Heart right ventricle (tissue), 16 donors: ENCODE measurements at places on chromosomes 4 and X.

- DNase-seq = no peak
Measured at GRCh38 chr4:152181150-152181549, 354.7 kb downstream of the FBXW7 start.

DNA sequence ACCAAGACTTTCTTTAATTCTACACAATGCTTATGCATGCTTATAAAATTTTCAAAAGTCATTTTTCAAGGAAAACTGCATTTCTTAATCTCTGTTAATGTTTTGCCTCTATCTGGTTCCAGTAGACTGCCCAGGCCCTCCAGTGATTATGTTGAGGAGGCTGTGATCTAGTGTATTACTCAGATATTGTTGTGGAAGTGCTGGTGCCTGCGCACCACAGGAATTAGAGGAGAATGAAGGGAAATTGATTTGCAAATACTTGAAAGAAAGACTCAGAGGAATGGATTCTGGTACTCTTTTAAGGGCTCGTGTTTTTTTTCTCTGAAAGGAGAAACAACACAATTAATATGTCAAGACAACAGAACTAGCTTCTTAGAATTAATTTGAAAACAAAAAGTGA, 1015.1 kb downstream of the RPA4 start:
- no peak for DNase-seq

DNA sequence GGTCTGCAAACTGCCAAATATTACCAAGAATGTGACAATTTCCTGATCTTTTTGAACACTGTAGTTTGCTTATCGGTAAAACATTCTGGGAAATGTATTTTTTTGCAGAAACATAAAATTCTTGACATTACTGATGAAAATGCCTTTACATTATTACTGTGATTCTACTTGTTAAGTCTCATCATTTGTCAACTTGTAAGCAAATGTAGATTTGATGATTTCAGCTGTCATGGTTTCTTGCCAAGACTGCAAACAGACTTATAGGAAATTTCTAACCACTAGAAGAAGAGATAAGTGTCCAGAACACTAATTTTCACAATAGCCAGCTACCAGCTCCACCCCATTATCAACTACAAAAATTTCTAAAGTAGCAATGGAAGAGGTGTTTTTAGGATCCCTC, 560.4 kb downstream of the STPG2 start:
- no peak for DNase-seq

DNA sequence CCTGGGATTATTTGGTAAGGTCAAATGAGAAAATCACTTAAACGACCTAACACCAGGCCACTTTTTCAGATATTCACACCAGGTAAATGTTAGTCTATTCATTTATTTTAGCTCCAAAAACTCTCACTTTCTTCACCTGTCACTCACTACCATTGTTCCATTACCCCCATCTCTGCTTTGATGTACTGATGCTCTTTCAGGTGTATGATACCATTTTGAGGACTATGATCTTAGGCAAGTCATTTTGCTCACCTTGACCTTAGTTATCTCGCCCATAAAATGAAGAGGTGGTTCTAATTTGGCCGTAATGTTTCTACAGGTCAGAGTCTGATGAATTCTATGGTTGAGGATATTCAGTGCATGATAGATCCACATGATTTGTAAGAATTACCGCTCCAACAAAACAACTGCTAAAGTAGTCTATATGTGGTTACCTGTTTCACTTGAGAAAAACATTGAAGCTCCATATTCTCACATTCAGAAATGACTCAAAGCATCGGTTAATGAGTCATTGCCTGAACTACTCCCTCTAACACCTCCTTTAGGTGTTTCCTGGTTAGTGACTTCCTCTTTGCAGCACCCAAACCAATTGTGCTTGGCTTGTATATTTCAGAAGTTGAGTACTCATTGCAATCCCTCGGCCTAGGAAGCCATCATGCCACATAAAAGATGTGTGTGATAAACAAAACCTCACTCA, 4.5 kb downstream of the DTHD1 start:
- DNase-seq = no peak

DNA sequence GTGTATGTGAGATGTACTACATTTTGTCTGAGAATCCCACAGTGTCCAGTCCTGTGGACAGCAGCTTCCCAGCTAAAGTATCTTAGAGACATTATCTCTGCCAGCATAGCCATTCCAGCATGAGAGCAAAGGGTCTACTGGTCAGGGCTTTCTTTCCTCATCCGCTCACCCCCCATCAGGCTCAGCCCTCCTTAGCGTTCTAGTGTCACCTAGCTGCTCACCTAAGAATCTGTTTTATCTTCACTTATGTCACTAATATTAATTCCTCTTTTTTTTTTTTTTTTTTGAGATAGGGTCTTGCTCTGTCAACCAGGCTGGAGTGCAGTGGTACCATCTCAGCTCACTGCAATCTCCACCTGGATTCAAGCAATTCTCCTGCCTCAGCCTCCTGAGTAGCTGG, 15.6 kb downstream of the RUFY3 start:
- no peak for DNase-seq

DNA sequence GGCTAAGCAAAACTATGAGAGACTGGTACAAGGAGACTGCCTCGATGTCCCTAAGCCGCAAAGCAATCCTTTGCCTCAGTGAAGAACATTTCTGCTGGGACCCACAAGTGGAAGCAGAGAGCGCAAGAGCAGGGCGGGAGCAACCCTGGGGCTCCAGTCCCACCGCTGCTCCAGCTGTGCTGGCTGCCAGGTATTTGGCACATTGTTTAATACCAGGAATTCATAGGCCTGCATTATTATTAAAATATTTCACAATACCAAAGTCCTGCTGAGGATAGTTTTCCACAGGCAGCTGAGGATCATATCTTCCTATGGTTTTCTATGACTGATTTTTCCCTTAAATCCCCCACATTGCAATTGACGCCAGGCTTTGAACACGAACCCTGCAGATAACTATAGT, 163.5 kb upstream of the TLL1 start:
- no peak for DNase-seq

DNA sequence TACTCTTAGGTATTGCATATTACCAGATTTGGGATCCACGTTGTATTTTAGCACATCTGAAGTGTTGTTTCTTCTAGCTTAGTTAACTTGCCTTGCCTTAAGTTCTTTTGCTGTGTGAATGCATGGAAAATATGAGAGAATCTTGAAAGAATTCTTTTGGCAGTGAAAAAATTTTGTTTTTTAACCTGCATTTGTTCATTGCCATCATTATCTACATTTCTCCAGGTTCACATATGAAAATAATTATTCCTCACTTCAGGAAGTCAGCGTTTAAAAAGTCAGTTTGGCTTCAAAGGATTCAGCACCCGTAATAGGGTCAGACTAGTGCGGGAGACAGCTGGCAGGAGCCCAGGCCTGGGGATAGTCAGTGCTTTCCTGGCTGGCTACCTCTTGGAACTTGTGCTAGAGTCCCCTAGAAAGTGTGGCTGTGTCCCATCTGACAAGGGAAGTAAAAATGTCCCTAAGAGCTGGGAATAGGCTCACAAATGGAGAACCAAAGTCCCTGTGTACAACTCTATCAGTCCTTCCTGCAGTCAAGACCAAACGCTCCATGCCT, 251.9 kb upstream of the KLF3 start:
- peak; percentile 35 for DNase-seq

DNA sequence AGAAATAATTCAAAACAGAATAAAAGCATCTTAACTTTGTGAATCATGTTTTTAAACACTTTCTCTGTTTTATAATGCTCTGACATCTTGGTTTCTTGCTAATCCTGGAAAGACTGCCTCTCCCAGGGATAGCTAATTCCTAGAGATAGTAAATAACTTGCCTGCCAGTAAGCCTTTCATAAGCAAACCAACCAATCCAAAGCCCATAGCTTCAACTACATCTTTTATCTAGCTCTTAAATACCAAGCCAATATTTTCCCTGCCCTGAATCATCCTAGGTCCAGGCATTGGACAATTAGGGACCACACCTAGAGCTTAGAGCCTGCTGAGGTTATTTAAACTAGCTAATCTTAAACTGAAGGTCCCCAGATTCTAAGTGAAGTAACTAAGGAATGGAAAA, 223.7 kb upstream of the DIPK2B start:
- no peak for DNase-seq

GRCh38 chr4:73452953-73453700, 17.1 kb downstream of the AFP start:
- no peak for DNase-seq

GRCh38 chrX:38332505-38332904, 5.2 kb upstream of the RPGR start:
- DNase-seq = no peak

GRCh38 chr4:112648263-112649054, 11.5 kb downstream of the LARP7 start:
- no peak for DNase-seq

DNA sequence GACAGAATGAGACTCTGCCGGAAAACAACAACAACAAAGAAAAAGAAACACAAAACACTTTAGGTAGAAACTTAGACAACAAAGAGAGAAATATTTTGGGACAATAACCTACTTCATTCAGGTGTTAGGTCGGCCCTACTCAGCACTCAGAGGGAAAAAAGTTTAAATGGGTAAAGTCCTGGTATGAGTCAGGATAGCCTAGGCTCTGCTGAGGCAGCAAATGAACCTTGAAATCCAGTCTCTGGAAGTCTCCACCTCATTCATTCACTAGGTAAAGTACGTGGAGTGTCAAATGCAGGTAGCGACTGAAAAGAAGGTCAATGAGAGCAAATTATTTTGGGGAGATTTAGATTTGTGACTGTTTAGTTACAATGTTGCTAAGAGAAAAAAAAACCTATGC, 127.4 kb downstream of the FHDC1 start:
- DNase-seq = no peak

DNA sequence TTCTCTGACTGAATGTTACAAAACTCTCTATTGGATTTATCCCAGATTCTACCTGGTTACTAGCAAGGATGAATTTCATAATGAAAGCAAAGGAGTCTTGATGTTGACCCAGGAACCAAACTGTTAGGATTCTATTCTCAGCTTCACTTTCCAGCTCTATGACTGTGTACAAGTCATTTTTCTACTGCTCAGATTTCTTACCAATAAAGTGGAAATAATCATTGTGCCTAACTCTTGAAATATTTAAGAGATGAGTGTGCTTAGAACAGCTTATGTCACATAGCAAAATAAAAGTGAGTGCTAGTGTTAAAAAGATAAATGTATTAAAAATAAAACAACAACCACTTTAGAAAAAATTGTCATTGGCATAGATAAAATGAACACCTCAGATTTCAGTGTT, 45.6 kb downstream of the EPHA5 start:
- no peak for DNase-seq

GRCh38 chr4:96120206-96120605, 280.3 kb downstream of the PDHA2 start:
- no peak for DNase-seq

- DNase-seq = no peak
Measured at GRCh38 chrX:43866423-43866822, 15.8 kb downstream of the MAOB start.

DNA sequence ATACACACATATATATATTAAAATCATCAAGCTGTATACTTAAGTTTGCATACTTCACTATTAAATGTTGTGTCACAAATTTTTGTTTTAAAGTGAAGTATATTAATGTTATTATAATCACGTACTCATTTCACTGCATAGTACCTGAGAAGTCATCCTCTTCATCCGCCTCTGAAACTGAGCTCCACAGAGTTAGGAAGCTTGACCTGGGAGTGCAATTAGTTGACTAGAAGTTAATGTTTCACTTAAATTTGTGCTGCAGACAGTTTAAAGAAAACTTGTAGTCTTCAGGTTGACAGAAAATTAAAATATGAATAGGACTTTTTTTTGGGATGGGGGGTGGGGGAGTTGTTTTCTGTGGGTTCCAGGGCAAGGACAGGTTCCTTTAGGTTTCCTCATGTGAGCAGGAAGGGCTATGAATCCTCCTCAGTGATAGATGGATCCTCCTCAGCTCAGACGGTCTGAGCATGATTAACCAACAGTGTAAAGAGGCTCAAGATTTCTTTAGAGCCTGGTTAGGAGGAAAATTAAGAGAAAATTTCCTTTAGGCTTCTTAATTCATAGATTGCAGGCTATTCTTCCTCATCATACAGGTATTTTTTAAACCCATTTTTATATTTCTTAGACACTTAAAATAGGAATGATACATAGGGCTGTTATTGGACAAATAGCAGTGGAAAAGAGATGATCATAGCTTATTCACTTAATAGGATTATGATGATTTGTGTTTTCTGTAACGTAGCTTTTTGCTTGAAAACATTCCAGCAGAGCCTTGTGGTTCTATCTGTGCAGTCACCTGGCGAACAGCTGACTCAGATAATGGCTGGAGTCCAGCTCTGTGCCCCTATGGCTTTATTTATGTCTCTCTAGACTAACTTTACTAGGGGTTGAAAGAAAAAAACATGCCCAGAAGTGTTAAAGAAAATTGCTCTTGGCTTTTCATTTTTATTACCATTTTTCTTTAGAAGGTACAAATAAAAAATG, 102.7 kb downstream of the SLC4A4 start:
- no peak for DNase-seq

DNA sequence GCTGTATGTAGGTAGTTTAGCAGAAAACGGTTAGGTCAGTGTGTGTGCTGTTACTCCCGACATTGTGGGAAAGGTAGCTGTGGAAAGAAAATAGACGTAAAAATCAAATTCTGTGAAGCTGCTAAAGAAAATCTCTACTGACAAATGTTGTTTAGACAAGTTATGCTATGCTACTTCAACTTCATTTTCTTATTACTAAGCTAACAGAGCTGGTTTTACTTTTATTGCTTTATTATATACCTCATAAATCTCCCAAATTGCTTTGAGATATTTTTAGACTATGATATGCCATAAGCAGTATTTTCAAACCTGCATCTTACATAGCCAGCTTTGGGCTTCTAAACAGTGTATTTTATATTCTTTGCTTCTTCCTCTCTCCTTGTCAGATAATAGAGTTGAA, 108.2 kb upstream of the PACRGL start:
- DNase-seq = no peak

GRCh38 chrX:21657318-21658151, 595 bp downstream of the KLHL34 start:
- no peak for DNase-seq

GRCh38 chr4:113276464-113277170, 227.2 kb downstream of the ANK2 start:
- peak; percentile 23 for DNase-seq

- peak; percentile 85 for DNase-seq
Measured at GRCh38 chr4:15149839-15150592, 147.7 kb downstream of the CPEB2 start.

DNA sequence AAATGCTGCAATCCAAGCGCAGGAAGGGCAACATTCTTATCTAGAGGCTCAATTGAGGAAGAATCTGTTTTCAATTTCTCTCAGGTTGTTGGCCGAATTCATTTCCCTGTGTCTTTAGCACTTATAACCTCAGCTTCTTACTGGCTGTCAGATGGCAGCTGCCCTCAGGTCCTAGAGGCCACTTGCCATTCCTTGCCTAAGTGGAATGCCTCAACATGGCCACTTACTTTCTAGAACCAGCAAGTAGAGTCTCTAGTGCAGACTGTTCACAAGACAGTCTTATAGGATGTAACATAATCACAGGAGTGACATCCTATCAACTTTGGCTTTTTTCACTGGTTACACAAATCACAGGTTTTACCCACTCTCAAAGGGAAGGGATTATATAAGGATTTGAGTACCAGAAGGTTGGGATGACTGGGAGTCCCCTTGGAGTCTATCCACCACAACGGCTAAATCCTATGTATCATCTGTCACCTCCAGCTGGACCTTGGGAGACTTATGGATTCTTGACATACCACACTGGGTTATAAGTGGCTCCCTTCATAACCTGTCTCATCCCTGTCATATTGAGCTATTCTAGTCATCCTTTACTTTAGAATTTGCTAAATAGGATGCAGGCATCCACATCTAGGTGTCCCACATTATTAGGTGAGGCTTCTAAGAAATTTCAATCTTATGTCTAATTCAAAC, 297.9 kb upstream of the CTSO start:
- DNase-seq = no peak

GRCh38 chrX:101931136-101931487, 715 bp downstream of the ZMAT1 start:
- DNase-seq = no peak
